ENCODE measurements at places on chromosomes 7 and 10. TPM values are rescaled to one million over a fixed set of nuclear protein-coding genes. Genes with fewer than 3 reads are reported as not detected.

DNA sequence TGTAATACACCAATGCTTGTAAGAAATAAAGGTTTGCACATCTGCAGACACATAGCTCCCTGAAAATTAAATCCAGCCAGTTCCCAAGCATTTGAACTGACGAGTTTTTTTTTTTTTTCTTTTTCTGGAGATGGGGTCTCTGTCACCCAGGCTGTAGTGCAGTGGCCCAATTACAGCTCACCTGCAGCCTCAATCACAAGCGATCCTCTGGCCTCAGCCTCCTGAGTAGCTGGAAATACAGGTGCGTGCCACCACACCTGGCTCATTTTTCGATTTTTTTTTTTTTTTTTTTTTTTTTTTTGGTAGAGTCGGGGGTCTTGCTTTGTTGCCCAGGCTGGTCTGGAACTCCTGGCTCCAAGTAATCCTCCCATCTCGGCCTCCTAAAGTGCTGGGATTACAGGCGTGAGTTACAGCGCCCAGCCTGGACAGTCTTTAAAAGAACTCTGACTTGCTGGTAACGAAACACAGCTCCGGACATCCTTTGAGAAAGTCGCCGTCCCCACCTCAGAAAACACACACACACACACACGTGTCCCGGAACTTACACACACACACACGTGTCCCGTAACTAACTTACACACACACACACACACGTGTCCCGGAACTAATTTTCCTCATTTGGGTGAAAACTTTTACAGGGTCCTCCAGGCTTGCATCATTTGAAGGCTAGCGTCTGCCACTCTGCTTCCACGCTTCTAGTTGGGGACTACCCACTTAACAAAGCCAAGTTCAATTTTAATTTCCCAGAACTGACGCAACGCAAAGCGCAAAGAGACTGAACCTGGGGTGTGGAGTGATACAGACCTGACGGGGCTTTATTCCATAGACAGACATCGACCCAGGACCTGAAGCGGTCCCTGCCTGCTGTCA lies 18.6 kb downstream of the OCM2 start:
- no peaks in the 10 kb centered on the region for H3K36me3 ChIP-seq
- H3K27ac ChIP-seq = no peak overlapping the region
- no peaks in the 10 kb centered on the region for H3K4me1 ChIP-seq
- DNase-seq = peak; percentile 19
- no peaks in the 10 kb centered on the region for H3K27me3 ChIP-seq

DNA sequence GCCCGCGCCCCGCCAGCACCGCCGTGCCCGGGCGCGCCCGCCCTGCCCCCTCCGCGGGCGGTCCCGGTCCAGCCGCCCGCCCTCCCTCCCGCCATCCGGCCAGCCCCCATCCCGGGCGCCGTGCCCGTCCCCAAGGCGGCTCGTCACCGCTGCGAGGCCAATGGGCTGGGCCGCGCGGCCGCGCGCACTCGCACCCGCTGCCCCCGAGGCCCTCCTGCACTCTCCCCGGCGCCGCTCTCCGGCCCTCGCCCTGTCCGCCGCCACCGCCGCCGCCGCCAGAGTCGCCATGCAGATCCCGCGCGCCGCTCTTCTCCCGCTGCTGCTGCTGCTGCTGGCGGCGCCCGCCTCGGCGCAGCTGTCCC lies at the start of gene HTRA1:
Gene HTRA1, plus strand, starts transcription at position 187 of the 362 bp plus-strand sequence. Its CDS starts 100 bp downstream, at position 287.
- no peaks in the 10 kb centered on the region for H3K36me3 ChIP-seq
- peaks cover 24% of the 10 kb centered on the region for H3K4me1 ChIP-seq
- no peak within 1 kb of the TSS for H3K27ac ChIP-seq
- no peak for DNase-seq
- H3K27me3 ChIP-seq = peaks cover 5% of the 10 kb centered on the region

DNA sequence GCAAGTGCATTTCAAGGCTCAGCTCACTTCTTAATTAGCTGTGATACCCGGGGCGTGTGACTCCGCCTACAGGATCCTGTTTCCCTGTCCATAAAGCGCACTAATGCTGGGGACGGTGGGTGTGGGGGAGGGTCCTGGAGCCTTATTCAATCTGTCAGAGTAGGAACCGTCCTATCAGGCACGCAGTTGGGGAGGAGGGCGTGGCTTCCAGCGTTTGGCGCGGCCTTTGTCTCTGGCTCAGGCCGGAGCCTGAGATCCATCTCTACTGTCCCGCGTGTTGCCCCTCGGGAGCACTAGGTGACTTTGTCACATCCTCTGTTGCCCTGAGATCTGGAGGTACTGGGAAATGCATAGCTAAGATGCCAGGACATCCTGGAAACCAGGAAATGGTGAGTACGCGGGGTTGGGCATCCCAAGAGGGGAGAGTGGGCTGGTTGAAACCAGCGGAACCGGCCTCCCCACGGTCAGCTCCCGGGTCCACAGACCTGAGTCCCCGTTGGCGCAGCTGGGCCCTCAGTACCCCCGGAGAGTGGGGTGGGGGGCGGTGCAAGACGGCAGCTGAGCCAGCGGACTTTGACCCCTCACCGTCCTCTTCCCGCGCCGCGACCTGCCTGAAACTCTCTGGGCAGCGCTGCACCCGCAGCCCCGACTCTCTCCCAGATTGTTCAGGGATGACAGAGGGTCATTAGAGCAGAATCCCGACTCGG lies 104.4 kb upstream of the ZNF92 start:
- peak; percentile 78 for DNase-seq
- peaks cover 6% of the 10 kb centered on the region for H3K4me1 ChIP-seq
- peak overlapping the region; percentile 30 for H3K27ac ChIP-seq
- peak overlapping the region; percentile 74 for H3K4me3 ChIP-seq
- no peaks in the 10 kb centered on the region for H3K27me3 ChIP-seq

- H3K4me3 ChIP-seq = no peak overlapping the region
- H3K27me3 ChIP-seq = no peaks in the 10 kb centered on the region
- H3K4me1 ChIP-seq = peaks cover 2% of the 10 kb centered on the region
- no peak for DNase-seq
These were observed 10.3 kb downstream of the GLCCI1 start for GRCh38 chr7:7978860-7979259.

GRCh38 chr10:62170732-62171131 lies 97.9 kb downstream of the RTKN2 start:
- H3K27ac ChIP-seq = no peak overlapping the region
- no peak overlapping the region for H3K4me3 ChIP-seq
- no peaks in the 10 kb centered on the region for H3K27me3 ChIP-seq
- H3K36me3 ChIP-seq = no peaks in the 10 kb centered on the region
- no peaks in the 10 kb centered on the region for H3K4me1 ChIP-seq

GRCh38 chr7:37786741-37787569 lies 61.4 kb upstream of the NME8 start:
- H3K27ac ChIP-seq = no peak overlapping the region
- H3K27me3 ChIP-seq = no peaks in the 10 kb centered on the region
- no peak overlapping the region for H3K4me3 ChIP-seq
- DNase-seq = no peak

DNA sequence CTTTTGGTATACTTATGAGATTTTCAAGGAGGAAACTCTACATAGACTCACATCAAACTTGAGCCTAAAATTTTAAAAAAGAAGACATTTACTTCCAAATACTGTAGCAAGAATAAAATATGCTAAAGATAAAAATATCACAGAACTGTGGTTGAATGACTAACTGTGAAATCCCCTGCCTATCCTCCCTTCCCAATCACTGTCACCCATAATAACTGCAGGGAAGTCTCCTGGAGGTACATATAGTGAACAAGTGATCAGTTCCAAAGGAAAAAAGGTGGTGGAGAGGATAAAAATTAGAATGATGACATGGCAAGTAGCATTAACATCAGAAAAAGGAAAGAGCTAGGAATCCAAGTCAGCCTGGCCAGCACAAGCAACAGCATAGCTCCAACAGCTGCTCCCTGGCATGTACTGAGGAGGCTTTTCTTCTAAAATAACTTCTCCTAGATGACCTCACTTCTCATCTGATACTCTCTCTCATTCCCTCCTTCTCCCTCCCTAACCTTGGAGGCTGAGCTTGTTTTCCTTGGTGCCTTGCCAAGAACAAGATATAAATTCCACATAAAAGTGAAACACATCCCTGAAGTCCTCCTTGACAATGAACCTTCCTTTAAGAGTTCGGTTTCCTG lies 124.0 kb downstream of the IQUB start:
- no peaks in the 10 kb centered on the region for H3K27me3 ChIP-seq
- no peaks in the 10 kb centered on the region for H3K36me3 ChIP-seq
- H3K4me1 ChIP-seq = peaks cover 7% of the 10 kb centered on the region

DNA sequence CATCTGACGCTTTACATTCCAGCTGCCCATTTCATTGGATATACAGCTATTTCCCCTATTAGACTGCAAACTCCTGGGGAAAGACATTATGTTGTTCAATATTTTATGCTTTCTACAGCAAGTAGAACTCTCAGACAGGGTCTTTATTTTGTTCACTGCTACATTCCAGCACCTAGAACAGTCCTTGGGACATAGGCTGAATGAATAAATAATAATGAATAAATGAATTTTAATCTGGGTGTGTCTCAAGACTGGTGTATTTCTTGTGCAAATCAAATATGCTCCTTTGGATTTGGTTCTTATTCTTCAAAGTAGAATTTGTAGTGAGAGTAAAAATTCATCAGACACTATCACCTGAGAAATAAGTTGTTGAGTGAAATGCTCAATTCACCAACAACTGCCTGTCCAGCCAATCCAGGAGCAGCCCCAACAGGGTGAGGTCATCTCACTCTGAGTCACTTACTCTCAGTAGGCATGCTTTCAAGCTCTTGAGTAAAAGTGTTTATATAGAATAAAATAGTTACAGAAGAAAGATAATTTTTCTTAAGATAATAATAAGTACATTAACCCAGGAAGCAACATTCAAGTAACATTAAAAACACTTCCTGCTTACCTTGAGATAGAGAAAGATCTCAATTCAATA lies 287.5 kb upstream of the NPVF start:
- no peaks in the 10 kb centered on the region for H3K4me1 ChIP-seq
- H3K36me3 ChIP-seq = no peaks in the 10 kb centered on the region
- H3K27me3 ChIP-seq = no peaks in the 10 kb centered on the region
- H3K4me3 ChIP-seq = no peak overlapping the region

DNA sequence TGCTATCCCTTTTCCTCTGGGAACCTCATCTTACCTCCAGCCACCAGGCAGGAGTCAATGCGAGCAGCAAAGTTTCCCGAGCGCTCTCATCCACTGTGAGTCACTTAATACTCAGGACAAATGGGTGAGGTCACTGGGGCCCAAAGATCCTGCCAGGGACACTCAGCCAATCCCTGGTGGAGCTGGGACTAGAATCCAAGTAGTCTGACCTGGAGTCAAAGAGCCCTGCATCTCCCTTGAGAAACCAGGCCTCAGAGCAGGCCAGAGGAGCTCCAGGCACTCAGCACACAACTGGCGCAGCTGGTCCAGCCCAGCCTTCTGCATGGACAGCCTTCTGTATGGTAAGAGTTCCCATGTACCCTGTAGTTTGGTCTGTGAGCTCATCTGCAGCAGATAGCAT lies 142.3 kb downstream of the MAPK8 start:
- peaks cover 11% of the 10 kb centered on the region for H3K4me1 ChIP-seq
- no peak overlapping the region for H3K27ac ChIP-seq
- no peak overlapping the region for H3K4me3 ChIP-seq
- H3K36me3 ChIP-seq = peaks cover 12% of the 10 kb centered on the region
- peak; percentile 38 for DNase-seq

Gene NKX1-2
- 0.07 TPM for total RNA-seq

Gene PNLIP
- total RNA-seq = not detected

Gene HILPDA
- total RNA-seq = 12.4 TPM

Gene VWDE
- total RNA-seq = 1.8 TPM
